ENCODE measurements at places on chromosomes 4 and X.
A peak's percentile ranks its signal among the peaks of the same experiment; 100 is the strongest.

- DNase-seq, result no peak
Measured at GRCh38 chrX:39398963-39399261, 597.7 kb downstream of the MID1IP1 start.

GRCh38 chrX:97158269-97158668 is 274.6 kb downstream of the RPA4 start:
- DNase-seq, result no peak

- DNase-seq, result no peak
Measured at GRCh38 chr4:16155528-16156169, 70.6 kb downstream of the TAPT1 start.

- DNase-seq, result peak; percentile 55
Measured at GRCh38 chrX:111095974-111096895, at the start of gene PAK3. PAK3 (plus strand) TSS chrX:111096191; CDS start chrX:111123104, 26,913 bp downstream.

GRCh38 chr4:38512840-38513239 is 151.2 kb upstream of the KLF3 start:
- DNase-seq, result no peak

GRCh38 chr4:112895811-112896608 is 153.4 kb upstream of the ANK2 start:
- peak; percentile 61 for DNase-seq

GRCh38 chr4:186297013-186297645 is 31.1 kb downstream of the F11 start:
- DNase-seq, result peak; percentile 29

- no peak for DNase-seq
Measured at GRCh38 chr4:8392591-8393190, 47.8 kb downstream of the ACOX3 start.
